ENCODE measurements at places on chromosomes 4 and X.

- no peak for DNase-seq
Observed at GRCh38 chrX:18934708-18935107, 49.2 kb downstream of the PHKA2 start.

DNA sequence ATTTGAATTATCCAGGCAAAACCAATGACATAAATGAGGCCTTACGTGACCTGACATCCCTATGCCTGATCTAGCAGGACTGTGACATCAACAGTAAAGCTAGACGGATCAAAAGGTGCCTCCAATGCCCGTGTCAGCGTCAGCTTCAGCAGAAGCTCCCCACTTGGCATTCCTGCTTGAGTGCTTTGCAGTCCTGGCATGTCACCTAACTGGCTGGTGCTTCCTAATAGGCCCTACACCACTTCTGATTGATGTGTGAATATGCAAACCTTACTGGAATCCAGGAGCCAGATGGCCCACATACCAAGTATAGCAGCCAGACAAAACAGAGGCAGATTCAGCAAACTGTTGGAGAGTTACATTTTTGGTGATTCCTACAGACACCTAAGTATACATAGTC is 224.2 kb downstream of the DMD start:
- no peak for DNase-seq

- DNase-seq = no peak
Observed at GRCh38 chrX:1351981-1352714, 15.6 kb downstream of the IL3RA start.

GRCh38 chrX:7220121-7220520 is 72.2 kb upstream of the PUDP start:
- no peak for DNase-seq

DNA sequence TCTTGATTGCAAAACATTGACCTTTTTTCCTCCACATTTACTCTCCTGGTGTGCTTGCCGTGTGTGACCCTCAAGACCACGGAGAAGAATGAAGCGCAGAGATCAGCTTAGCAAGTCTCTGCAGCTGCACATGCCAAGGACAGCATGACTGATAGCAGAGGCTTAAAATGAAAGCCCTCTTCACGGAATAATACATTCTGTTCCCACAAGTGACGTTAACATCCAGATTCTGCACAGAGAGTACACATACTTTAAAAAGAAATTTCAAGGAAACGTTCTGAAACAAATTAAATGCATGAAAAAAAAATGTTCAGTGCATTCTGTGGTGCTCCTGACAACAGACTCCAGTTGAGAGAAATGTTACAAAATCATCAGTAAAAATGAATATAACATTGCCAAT is 60.9 kb downstream of the SLC7A11 start:
- DNase-seq = no peak

DNA sequence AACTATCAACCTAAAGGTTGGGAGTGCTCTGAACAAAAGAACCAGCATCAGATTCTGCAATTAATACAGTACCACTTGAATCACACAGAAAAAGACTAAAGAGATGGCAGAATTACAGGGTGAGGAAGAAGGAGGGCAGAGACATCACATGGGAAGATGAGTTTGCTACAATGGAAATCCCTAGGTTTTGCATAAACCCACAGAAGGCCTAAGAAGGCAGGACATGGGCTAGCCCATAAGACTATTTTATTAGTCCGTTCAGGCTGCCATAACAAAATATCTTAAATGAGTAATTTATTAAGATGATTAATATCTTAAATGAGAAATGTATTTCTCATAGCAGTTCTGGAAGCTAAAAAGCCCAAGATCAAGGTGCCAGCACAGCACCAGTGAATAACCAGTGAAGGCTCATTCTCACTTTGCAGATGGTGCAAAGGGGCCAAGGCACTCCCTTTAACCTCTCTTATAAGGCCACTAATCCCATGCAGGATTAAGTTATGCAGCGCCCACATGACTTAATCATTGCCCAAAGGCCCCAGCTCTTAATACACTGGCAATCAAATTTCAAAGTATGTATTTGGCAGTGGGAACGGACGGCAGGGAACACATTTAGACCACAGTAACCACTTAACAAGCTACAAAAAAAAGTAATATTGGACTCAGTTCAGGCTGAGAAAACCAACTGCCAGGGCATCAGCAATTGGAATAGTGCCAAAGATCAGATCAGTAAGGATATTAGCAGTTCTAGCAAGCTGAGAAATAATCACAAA is 47.6 kb upstream of the NEUROG2 start:
- no peak for DNase-seq

DNA sequence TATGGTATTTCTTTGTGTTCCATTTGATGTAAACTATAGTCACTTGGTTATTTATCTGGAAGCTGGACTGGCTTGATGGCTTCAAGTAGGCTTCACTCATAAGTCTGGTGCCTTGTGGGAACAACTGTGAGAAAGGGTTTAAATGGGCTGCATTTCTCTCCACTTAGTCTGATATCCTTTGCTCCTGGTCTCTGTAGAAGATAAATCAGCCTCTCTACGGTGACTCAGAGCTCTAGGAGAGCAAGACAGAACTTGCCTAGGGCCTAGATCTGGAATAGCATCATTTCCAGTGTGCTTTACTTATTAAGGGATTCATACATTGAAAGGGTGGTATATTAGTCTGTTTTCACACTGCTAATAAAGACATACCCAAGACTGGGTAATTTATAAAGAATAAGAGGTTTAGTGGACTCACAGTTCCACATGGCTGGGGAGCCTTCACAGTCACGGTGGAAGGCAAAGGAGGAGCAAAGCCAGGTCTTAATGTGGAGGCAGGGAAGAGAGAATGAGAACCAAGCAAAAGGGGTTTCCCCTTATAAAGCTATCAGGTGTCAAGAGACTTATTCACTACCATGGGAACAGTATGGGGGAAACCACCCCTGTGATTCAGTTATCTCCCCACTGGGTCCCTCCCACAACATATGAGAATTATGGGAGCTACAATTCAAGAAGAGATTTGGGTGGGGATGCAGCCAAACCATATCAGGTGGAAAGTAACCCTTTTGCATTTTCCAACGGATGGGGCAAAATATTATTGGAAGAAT is 1746.4 kb upstream of the PCDH7 start:
- DNase-seq = peak; percentile 10

GRCh38 chr4:7315935-7316334 is 118.8 kb downstream of the PSAPL1 start:
- DNase-seq = no peak

DNA sequence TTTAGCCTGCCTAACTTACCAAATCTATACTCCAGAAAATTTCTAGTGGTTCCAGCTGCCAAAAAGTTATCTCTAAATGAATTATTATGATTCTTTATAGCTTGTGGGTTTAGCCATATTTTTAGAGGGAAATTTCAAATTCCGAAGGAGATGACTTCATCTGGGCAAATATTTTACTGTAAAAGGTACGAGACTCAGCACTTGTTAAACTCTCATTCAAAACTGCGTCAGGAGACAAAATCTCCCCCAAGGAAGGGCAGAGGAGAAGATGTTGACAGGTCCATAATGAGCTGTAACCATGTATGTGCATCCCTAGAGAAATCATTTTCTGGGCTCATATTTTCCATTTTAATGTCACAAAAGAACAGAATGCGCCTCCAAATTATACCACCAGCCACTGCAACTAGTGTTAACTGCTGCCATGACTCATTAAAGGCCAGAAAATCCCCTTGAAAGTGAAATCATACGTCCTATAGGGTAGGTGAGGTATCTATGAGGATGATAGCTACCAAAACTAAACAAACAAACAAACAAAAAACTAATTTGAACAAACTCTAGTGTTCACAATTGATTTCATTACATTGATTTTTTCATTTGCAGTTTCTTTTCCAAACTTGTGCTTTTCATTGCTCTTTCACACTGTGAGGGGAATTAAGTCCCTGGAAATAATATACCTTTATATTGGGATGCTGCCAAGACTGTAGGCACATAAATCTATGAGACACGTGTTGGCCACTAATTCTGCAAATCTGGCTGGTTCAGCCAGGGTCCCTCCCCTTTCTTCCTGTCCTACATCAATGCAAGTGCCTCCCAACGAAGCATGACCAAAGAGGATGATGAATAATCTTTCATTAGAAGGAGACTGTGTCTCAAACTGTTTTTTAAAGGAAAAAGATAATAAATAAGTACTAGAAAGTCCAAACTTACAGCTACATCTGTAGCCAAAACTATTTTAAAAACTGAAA is 85.8 kb downstream of the ARHGAP6 start:
- no peak for DNase-seq

DNA sequence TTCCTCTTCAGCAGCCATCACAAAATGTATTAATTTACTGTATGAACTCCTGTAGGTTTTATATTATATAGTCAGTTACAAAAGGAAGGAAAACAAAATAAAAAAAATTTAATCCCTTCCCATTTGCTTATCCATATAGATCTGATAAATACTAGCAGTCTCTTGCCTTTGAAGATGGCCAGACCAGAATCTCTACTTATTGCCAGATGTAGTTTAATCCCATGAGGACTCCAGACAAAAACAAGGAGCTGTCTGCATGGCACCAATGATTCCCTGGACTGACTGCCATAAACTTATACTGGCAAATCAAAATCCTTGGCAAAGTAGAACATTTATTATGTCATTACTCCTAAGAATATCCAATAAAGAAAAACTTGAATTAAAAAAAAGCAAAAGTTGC is 223.3 kb upstream of the MAB21L2 start:
- no peak for DNase-seq

DNA sequence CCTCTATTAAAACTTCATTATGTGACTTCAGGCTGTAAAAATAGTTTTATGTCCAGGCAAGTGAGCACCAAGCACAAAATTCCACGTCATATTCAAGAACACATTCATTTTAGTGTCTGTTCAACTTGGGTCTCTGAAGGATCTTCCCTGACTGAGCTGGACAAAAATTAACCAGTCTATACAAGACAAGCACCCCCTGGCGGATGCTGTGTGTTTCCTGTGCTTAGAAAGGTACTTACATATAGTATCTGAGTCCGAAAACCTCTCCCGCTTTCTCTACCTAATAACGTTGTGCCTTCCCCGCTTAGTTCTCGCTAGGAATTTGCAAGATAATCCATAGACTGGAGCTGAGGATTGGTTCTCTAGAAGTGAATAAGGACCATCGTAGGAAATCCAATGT is 2214.5 kb upstream of the TENM3 start:
- no peak for DNase-seq

- no peak for DNase-seq
Observed at GRCh38 chrX:16836371-16836770, 33.8 kb downstream of the RBBP7 start.

- no peak for DNase-seq
Observed at GRCh38 chr4:56537147-56537546, 31.6 kb downstream of the ARL9 start.

GRCh38 chrX:13081395-13082205 is 37.2 kb upstream of the FAM9C start:
- no peak for DNase-seq

GRCh38 chr4:10283761-10284160 is 167.2 kb upstream of the WDR1 start:
- DNase-seq = no peak

- no peak for DNase-seq
Observed at GRCh38 chrX:108640817-108641216, 95.5 kb downstream of the IRS4 start.

DNA sequence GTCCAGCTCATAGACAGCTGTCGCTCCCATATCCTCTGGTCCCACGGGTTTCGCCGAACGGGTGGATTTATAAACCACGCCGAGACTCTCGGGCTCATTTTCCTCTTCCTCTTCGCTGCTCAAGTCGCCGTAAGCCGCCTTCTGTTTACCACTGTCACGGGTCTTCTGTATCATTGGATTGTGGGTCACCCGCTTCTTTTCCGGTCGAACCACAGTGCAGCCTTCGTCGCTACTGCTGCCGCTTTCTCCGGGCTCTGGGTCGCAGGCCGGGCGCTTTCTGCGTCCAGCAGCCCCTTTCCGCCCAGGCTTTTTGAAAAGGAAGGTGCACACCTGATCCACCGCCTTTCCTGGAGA is 311 bp downstream of the RNF113A start:
- DNase-seq = no peak

All from urinary bladder (tissue), 4 donors.